CD4-positive, CD25-positive, alpha-beta regulatory T cell (primary cell): ENCODE measurements at places on chromosomes 2 and 18.

DNA sequence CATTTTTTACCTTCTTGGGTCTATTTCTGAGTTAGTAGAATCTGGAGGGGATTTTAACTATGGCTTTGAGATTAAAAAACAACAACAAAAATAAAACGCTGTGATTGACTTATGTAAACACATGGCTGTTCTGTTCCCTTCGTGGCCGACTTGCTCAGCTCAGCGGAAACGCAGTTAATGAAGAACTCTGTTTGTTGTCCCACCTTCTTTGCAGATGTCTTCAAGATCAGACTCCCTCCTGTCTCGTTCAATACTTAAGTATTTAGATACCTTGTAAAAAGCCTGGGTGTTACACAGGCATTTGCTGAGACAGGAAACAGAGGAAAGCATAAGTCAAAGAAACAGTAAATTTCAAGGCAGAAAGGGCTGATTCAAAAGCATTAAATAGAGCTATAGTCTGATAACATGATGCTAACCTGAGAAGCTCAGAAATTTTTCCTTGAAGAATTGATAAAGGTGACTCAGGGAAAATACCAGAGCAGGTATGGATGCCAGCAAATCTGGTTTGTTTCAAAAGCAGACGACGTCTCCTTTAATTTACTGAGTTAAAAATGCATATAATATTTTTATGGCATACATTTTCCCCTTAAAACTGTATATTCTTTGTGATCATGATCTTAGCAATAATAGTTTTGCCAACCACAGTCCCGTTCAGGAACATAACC, 21.7 kb upstream of the POLI start:
- H3K36me3 ChIP-seq: no peaks in the 10 kb centered on the region
- H3K4me3 ChIP-seq: peak overlapping the region; percentile 34
- DNase-seq: no peak
- H3K4me1 ChIP-seq: peaks cover 28% of the 10 kb centered on the region
- H3K27me3 ChIP-seq: no peaks in the 10 kb centered on the region

GRCh38 chr2:128798502-128799283, 480.0 kb upstream of the HS6ST1 start:
- H3K36me3 ChIP-seq: no peaks in the 10 kb centered on the region
- no peaks in the 10 kb centered on the region for H3K4me1 ChIP-seq
- H3K27me3 ChIP-seq: no peaks in the 10 kb centered on the region
- H3K4me3 ChIP-seq: no peak overlapping the region
- no peak for DNase-seq

DNA sequence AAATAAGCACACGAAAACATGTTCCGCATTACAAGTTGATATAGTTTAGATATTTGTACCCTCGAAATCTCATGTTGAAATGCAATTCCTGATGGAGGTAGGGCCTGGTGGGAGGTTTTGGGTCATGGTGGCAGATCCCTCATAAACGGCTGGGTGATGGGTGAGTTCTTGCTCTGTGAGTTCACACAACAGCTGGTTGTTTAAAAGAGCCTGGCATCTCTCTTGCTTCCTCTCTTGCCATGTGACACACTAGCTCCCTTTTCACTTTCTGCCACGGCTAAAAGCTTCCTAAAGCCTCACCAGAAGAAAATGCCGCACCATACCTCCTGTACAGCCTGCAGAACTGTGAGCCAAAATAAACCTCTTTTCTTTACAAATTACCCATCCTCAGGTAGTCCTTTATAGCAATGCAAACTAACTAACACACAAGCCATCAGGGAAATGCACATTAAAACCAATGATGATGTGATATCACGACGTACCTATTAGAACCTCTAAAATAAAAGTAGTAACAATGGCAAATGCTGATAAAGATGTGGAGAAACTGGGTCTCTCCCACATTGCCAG, 188.5 kb downstream of the ANAPC1 start:
- no peak for DNase-seq
- H3K36me3 ChIP-seq: no peaks in the 10 kb centered on the region
- H3K27ac ChIP-seq: no peak overlapping the region
- peaks cover 12% of the 10 kb centered on the region for H3K4me1 ChIP-seq
- no peak overlapping the region for H3K4me3 ChIP-seq

- no peaks in the 10 kb centered on the region for H3K36me3 ChIP-seq
- H3K4me1 ChIP-seq: no peaks in the 10 kb centered on the region
- peaks cover 8% of the 10 kb centered on the region for H3K27me3 ChIP-seq
- no peak for DNase-seq
- H3K4me3 ChIP-seq: no peak overlapping the region
- no peak overlapping the region for H3K27ac ChIP-seq
Observed at GRCh38 chr2:199738727-199739412, 112.1 kb downstream of the FTCDNL1 start.

DNA sequence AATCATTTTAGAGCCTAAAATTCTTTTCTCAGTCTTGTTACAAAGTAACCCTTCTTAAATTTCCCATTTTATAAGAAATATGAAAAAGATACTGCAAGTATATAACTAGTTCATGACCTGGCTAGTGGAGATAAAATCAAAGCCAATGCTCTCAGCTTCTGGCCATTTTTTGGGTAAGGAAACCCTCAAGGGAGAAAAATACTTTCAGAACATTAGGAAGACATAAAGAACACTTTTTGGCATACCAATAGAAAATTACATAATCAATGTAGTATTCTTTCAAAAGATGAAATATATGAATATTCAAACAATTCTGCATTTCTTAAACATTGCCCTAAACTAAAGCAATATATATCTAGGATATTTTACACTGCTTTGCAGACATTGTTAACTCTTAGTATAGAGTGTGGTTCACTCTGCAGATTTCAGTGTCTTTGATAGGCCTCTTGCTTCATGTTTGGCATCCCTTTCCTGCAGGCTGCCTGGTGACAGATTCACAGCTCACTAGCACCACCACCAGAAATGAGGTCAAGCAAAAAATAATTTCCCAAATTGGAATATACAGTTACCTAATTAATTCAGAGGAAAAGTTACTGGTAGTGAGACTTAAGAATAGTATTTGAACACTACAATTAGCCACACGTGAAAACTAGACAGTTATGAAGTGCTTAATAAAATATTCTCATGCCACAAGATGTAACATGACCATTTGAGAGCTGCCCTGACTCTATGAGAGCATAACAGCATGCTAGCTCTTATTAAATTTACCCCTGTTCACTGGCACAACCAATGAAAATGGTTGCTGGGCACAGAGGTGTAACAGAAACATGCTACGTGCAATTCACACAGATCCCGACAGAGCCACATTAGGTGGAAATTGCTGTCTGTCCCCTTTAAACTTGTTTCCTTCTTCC, 36.0 kb downstream of the PAIP2B start:
- H3K36me3 ChIP-seq: no peaks in the 10 kb centered on the region
- H3K4me1 ChIP-seq: no peaks in the 10 kb centered on the region
- H3K27ac ChIP-seq: no peak overlapping the region
- H3K4me3 ChIP-seq: no peak overlapping the region
- no peaks in the 10 kb centered on the region for H3K27me3 ChIP-seq

DNA sequence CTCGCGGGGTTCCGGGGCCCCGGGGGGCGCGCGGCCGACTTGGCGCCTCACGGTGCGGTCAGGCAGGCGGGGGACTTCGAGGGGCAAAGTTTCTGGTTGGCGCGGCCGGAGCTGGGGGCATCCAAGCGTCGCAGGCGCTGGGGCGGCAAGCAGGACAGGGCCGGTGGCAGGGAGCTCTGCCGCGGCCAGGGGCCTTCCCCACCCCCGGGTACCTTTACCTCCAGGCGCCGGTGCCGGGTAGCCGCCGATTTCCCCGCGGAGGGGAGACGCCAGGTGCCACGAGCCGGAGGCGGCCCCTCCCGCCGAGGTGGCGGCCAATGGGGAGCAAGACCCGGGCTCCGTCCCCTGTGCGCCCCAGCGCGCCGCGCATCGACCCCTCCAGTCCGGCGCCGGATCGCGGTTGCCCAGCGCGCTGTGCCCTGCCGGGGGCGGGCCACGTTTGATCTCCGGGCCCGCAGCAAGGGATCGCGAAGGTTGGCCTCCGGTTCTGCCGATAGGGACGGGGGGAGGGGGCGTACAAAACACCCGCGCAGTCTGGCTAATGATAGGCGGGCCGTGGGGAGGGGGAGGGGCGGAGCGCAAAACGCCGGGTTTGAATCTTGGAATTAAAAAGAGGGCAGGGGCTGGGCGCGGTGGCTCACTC, at the start of gene ST8SIA5:
Gene ST8SIA5, minus strand, starts transcription at position 495 of the 643 bp plus-strand sequence. CDS start 545 bp downstream, outside the sequence.
- H3K4me1 ChIP-seq: no peaks in the 10 kb centered on the region
- no peak within 1 kb of the TSS for H3K27ac ChIP-seq
- H3K27me3 ChIP-seq: peaks cover 31% of the 10 kb centered on the region
- H3K36me3 ChIP-seq: no peaks in the 10 kb centered on the region

DNA sequence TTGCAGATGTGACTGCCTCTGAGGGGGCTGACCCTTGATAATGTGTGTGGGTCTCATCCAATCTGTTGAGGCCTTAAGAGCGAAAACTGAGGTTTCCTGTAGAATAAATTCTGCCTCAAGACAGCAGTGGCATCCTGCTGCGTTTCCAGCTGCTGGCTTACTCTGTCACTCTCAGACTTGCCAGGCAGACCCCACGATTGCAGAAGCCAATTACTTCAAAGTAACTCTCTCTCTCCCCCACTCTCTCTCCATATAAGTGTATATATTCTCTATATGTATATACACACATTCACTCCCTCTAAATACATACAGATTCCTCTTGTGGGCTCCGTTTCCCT, 152.5 kb upstream of the ALKAL2 start:
- H3K27me3 ChIP-seq: no peaks in the 10 kb centered on the region
- no peaks in the 10 kb centered on the region for H3K36me3 ChIP-seq
- DNase-seq: no peak
- peaks cover 19% of the 10 kb centered on the region for H3K4me1 ChIP-seq
- H3K27ac ChIP-seq: no peak overlapping the region
